Heart left ventricle (tissue), 16 donors: ENCODE measurements at places on chromosomes 2 and 18. TPM values are rescaled to one million over a fixed set of nuclear protein-coding genes. Genes with fewer than 3 reads are reported as not detected.

- peak; percentile 4 for DNase-seq
These were observed 155.1 kb downstream of the DYSF start for GRCh38 chr2:71608441-71608840.

DNA sequence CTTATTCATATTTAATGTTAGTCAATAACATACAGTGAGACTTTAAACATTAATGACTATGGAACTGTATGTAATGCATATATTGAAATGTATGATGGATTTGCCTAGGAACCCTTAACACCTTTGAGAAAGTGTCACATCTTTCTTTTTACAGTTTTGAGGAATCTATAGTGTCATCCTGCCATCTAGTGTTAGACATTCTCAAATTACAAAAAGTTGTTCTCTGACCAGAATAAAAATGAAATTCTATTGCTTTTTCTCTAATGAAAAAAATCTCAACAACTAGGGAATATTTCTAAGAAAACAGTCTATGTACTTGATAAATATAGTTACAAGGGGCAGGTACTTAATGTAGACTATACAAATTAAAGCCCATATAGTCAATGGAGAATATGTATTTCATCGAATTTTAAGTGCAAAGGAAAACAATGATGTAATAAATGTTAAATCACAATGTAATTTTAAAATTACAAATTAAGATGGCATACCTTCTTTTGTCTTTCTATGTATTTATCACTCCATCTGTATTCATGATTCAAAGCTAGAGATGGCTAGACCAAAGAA, 5.1 kb upstream of the CALCRL start:
- DNase-seq, result no peak

Gene CPLX4
- polyA plus RNA-seq, result not detected

Gene DNAH6
- polyA plus RNA-seq, result 0.08 TPM

Gene L3MBTL4
- 0.79 TPM for polyA plus RNA-seq

DNA sequence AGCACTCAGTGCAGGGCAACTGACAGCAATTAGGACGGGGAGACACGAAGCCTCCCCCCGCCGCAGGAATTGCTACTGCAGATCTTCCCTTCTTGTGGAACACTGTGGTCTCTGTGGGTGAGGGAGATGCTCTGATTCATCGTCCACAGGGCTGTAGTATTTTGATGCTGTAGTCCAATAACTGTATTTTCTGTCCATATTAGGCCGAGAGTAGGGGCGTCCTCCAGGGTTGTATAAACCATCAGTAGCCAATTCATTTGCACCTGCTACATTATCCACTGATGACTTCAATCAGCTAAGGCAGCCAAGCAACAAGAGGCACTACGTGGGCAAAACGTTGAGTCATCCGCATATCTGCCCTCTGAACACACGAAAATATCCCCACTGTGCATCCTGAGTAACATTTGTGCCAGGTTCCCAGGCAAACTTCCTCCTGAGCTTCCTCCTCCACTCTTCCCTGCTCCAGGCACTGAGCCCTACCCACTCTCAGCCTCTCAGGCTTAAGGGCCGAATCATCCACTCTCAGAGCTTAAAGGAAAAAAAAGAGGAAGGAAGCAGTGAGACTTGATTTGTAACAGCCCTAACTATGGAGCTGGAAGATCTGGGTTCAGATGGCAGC, 62.1 kb downstream of the LBH start:
- no peak for DNase-seq

Gene ARMC9
- 0.95 TPM for polyA plus RNA-seq

Gene FAP
- polyA plus RNA-seq, result 0.88 TPM

DNA sequence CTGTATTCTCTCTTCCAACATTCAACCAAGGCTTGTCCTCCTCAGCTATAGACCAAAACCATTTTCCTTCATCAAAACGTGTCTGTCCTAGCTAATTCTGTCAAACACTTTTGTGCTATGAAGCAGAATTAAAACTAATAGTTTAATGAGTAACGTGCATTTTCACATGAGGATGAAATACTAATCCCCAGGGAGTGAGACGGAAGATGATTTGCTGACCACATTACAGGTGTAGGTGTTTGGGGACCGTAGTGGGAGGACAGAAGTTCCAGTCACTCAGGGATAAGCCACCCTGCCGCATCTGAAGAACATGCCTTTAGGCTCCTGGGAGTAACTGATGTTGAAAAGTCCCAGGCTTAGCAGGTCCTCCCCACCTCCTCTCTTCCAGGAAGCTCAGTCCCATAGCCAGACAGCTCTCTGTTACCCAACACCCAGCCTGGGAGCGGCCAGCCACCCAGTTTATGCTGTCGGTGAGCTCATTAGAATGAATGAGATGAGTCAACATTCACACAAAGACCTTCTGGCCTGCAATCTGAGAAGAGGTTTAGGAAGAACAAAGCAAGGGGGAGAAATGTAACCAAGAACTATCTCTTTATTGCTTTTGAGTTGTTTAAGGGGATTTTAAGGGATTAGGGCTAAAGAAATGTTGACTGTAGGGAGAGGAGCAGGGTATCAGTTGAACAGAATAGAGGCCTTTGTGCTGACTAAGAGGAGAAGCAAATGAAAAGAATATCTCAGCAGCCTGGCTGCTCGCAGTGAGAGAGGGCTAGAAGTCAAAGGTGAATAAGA, 122.5 kb downstream of the FOXI3 start:
- DNase-seq, result no peak

GRCh38 chr2:144937066-144937465, 417.1 kb upstream of the ZEB2 start:
- DNase-seq, result no peak

DNA sequence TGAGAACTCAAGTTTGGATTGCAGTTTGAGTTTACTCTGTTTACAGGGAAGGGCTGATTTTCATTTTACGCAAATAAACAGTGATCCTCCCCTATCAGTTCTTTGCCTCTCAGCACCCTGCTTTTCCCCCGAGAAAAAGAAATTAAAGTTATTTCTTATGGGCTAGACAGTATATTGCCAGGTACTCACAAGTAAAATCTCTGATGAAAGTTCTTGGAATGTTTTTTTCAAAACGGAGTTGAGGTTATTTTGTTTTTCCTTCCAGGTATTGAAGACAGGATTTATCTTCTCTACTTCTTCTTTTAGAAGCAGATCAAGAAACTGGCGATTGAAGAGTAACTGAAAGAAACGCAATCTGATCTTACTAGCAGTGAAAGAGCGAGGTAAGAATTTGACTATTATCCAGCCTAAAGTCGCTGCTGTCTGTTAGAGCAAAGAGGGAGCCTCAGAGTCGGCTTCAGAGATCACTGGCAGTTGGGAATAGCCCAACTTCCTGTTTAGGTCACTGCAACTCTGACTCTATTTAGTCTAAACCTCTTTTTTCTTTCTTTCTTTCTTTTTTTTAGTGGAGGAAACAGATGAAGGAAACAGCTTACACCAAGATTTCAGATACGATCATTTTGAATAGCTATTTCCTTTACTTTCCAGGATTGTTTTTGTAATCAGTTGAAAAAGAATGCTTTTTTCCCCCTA, at the start of gene TFPI:
TFPI (minus strand) TSS at position 425 of the 693 bp plus-strand sequence. CDS start 50,667 bp downstream, outside the sequence.
- no peak for DNase-seq
